Midbrain (tissue), 1 donor: ENCODE measurements at places on chromosomes 7 and 10.
A peak's percentile ranks its signal among the peaks of the same experiment; 100 is the strongest.

DNA sequence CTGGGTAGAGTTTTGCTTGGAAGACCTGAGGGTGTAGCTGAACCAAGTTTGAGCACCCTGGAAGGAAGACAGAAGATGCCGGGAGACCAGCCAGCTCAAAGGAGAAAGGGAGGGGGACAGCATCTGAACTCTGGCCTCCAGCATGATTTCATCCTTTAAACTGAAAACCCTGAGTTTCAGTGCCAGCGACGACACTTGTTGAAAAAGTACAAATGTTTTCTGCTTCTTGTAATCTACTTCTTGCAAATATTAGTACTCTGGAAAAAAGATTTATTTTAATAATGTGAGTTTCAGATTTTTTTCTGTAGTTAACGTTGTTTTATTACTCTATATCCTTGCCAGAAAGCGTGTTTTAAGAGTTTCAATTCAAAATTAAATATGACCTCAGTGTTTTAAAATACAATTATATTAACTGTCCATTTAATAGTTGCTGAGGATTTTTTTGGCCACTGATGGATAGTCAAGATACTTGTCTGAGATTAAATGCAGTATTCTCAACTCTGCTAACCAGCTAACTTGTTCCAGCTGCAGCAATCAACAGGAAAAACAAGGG lies 227.7 kb downstream of the MGMT start:
- DNase-seq, result peak; percentile 49

DNA sequence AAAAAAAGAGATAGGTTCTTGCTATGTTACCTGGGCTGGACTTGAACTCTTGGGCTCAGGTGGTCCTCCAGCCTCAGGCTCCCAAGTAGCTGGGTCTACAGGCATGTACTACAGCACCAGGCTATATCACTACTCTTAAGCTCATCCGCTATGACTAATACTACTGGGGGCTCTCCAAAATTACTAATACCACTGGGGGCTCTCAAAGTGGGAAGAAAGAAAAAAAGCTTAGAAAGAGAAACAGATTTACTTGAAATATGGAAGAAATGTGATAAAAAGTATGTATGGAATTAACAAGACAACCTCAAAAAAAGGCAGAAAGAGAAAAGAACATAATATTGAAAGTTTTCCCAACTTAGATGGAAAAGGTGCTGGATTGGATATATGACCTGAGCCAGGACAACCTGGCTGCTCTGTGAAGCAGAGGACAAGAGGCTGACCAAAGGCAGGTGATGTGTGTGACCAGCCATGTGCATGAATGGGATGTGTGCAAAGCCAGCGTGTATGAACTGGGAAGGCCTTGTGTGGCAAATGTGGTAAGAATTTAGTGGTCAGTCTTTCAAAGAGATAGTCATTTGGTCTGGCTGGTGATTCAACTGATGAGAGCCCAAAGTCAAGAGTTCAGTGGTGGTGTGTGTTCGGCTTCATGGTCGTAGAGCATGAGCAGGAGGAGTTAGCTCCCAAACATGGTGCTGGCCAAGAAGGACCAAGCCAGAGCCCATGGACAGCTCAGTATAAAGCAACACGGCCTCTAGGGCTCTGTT lies 232.4 kb upstream of the KLF14 start:
- no peak for DNase-seq

- DNase-seq, result no peak
These were observed 539.3 kb upstream of the TEX47 start for GRCh38 chr7:89334797-89335196.

DNA sequence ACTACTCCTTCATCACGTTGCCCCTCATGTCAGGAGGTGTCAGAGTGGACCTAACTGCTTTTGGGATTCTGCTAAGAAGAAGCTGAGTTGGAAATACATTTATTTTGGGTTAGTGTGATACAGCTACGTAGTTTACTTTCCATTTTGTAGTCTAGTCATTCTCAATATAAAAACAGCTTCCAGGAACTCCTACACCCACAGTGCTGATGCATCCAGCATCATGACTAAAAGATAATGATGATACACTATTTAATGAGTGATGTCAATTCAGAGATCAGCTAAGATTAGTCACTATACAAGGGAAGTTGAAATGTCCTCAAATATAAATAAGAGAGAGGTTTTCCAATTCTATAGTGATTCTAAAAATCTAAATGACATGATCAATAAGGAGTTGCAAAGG lies 264.2 kb upstream of the SLC26A5 start:
- DNase-seq, result no peak

- no peak for DNase-seq
These were observed 35.7 kb downstream of the STEAP1B start for GRCh38 chr7:22464299-22464698.

DNA sequence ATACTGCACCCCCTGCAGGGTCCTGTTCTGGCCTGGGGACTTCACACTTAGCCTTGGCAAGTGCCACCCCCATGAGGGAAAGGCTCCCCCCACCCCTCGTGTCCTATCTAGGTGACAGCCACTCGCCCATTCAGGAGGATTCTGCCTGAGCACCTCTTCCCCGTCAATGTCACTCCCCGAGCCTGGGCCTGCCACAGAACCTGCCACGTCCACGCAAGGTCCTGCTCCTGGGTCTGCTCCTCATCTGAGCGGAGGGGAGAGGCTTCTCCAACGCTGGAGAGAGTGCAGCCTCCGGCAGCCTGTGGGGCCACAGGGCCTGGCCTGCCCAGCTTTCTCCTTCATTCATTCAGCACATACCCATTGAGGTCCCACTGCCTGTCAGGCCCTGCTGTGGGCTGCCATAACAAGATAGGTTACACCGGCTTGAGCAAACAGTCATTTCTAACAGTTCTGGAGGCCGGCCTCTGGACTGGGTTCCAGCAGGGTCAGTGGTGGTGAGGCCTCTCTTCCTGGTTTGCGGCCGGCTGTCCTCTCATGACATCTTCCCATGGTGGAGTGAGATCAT lies 92.0 kb upstream of the RET start:
- no peak for DNase-seq

GRCh38 chr7:78769481-78770101 lies 683.9 kb downstream of the MAGI2 start:
- DNase-seq, result peak; percentile 53

- peak; percentile 11 for DNase-seq
These were observed at the start of gene TBXAS1 for GRCh38 chr7:139829025-139829774. TBXAS1 (plus strand) TSS chr7:139829264; CDS start chr7:139829391, 127 bp downstream.

GRCh38 chr7:98213296-98213887 lies 2.2 kb downstream of the BHLHA15 start:
- DNase-seq, result no peak

DNA sequence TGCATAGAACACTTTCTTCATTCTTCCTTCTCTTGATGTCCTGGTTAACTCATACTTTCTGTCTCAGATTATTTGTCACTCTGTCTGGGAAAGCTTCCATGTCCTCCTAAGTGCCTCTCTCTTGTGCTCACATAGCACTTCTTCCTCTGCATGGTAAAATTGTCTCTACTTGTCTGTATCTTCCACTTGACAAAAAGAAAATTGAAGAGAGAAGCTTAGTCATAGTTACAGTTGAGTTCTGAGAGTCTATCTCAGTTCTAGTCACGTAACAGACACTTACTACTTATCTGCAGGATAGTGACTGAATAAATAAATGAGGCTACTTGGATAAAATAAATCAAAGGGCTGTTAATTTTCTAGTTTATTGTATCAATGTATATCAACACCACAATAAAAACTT lies 458.1 kb downstream of the HTR7 start:
- DNase-seq, result no peak

GRCh38 chr7:88115816-88116215 lies 104.0 kb downstream of the SRI start:
- DNase-seq, result no peak

DNA sequence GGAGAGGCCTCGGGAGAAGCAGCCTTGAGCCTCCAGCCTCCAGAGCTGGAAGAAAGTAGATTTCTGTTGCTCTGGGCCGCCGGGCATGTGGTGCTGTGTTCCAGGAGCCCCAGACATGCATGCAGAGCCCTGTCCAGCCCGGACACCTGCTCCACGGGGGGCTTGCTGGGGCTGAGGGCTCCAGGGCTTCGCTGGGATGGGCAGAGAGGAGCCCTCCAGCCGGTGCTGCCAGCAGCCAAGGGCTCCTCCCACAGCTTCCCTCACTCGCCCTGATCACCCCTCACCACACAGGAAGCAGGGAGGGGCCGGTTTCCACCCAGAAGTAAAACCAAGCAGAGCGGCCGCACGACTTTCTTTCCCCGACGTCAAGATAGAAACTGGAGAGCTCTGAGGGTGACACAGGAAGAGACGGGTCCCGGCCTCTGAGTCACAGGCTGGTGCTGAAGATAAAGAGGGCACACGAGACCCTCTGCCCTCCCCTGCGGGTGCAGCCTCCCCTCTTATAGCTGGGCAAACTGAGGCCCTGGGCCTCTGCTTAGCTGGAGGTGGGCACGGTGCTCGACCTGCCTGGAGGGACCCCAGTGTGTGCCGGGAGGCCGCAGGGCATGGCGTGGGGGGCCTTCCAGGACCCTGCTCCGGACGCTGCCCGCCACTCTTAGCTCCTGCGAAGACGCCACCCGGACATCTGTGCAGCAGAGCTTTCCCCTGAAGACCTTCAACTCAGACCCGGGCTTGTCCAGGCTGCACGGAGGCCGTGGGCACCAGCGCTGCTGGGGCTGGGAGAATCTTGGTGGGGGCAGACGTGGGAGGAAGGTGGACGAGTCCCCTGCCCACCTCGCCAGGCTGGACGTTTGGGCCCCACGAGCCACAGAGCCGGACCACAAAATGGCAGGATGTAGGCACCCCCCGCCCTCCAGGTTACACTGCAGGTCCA lies 31.1 kb downstream of the ADAP1 start:
- DNase-seq, result peak; percentile 31

GRCh38 chr10:8392216-8392615 lies 337.7 kb downstream of the GATA3 start:
- no peak for DNase-seq

GRCh38 chr10:78247821-78248220 lies 214.2 kb downstream of the RPS24 start:
- no peak for DNase-seq

GRCh38 chr10:113381981-113382509 lies 170.8 kb upstream of the HABP2 start:
- no peak for DNase-seq

DNA sequence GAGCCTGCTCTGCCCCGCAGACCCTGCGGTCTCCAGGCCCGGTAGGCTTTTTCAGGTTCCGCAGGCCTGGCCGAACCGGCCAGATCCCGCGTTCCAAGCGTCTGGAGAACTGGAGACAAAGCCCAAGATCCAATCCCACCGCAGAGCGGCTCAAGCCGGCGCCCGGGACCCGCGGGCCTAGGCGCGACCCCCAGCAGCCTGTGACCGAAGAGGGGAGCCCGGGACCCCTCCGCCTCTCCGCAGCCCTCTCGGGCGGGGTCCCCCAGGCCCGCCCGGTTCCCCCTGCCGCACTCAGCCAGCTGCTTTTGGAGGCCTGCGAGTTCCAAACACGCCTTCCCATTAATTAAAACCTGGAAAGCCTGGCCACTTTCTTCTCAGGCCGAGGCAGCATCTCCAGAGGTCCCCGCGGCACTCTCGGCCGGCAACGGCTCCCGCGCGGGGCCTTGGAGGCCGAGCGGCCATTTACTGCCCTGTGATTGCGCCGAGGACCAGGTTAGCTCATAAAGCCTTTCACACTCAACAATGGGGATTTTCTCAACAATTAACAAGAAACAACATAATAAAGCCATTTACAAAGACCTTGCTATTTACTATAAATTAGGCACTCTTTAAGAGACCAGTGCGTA lies 16.7 kb downstream of the SKIDA1 start:
- no peak for DNase-seq

DNA sequence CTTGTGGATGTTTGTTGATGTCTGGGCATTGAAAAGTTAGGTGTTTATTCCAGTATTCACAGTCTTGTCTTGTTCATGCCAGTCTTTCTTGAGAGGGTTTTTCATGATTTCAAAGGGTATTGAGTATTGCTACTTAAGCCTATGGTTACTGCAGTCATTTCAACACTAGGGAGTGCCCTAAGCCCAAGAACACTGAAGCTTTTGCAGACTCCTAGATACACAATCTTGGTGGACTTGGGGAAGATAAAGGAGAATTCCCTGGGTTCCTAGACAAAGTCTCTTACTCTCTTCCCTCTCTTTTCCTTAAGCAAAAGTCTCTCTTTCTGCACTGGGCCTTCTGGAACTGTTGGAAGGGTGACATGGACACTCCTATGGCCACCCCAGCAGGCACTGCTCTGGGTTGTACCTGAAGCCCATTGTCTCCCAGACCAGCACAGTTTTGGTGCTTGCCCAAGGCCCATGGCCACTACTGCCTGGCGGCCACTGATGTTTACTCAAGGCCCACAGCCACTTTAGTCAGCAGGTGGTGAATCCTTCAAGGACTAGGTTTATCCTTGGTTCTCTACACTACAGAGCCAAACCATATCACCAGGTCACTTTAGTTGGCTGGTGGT lies 24.9 kb downstream of the SAMD9 start:
- no peak for DNase-seq

- DNase-seq, result no peak
These were observed 19.0 kb downstream of the CALML5 start for GRCh38 chr10:5480162-5480941.

DNA sequence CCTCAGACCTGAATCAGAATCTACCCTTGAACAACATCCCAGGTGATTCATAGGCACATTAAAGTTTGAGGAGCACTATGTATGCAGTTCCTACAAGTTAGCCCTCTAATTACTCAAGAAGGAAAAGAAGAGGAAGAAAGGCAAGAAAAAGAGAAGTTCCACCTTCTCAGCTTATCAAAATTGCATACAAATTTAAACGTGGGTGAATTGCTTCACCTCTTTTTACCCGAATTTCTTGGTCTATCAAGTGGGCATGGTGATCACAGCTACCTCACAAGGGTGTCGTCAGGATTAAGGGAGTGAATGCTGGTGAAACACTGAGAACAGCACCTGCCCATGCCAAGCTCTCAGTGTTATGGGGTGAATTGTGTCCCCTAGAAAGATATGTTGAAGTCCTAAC lies 43.8 kb upstream of the PAPSS2 start:
- no peak for DNase-seq

DNA sequence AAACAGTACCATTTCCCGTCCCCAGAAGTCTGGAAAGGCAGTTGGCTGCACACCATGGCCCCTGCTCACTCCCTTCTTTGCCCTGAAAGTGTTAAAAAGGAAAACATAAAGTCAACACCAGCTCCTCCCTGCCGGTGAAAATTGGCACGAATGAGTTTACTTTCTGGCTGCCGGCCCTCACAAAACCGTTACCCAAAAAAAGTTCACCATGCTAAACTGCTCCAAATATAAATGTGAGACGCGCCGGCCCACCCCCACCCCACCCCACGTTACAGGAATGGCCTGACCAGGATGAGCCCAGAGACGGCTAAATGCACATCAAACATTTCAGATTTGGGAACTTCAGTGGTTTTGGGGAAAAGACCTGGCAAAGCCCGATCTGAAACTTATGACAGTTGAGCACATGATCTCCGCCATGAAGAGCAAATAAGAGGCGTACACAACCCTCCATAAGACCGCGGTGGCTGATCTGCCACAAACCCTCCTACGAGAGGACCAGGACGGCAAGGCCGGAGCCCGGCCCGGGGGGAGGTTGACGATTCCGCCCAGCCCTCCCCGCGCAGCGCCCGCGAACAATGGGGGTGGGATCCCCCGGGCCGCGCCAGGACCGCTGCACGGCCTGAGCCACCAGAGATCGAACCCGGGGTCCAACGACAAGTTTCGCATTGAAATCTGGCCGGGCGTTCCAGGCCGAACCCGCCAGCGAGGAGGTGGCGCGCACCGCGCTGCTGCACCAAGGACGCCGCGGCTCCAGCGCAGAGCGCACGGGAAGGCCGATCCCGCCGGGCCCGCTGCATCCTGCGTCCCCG lies 952 bp downstream of the DIP2C start:
- DNase-seq, result peak; percentile 68

- DNase-seq, result no peak
These were observed 179.5 kb upstream of the TMEM106B start for GRCh38 chr7:12031638-12032037.
